SK-MEL-5 (cell line): ENCODE measurements at places on chromosomes 3 and 15. TPM values are rescaled to one million over a fixed set of nuclear protein-coding genes. Genes with fewer than 3 reads are reported as not detected.

Gene ZIC1
- total RNA-seq: 3.8 and 4.4 TPM in 2 replicates

Gene ZWILCH
- 18.7 and 25.5 TPM in 2 replicates for total RNA-seq

Gene TCAIM
- total RNA-seq: 30.2 and 33.5 TPM in 2 replicates

Gene FANCD2OS
- total RNA-seq: not detected in 2 replicates

Gene LYZL4
- total RNA-seq: not detected in 2 replicates

Gene BFSP2
- 0.40 TPM in 1 of 2 replicates, not detected in the other for total RNA-seq

Gene TMIE
- 0.11 TPM in 1 of 2 replicates, not detected in the other for total RNA-seq

Gene GNAT1
- not detected in 2 replicates for total RNA-seq

Gene SH3GL3
- not detected in 2 replicates for total RNA-seq

Gene GPR62
- total RNA-seq: not detected in 2 replicates

Gene SST
- total RNA-seq: not detected in 2 replicates

Gene PRC1
- 92.3 and 109 TPM in 2 replicates for total RNA-seq

Gene PAQR9
- total RNA-seq: 0.05 and 0.08 TPM in 2 replicates

Gene CHRFAM7A
- 0.40 and 1.9 TPM in 2 replicates for total RNA-seq

Gene AGTR1
- 0.08 and 0.13 TPM in 2 replicates for total RNA-seq
